GM12878 (cell line): ENCODE measurements at places on chromosomes 3 and 15. TPM values are rescaled to one million over a fixed set of nuclear protein-coding genes. Genes with fewer than 3 reads are reported as not detected.

- DNase-seq, result no peak
Observed at GRCh38 chr3:152149832-152150231, 118.9 kb upstream of the MBNL1 start.

SLC12A1 gene
- polyA plus RNA-seq, result not detected in 2 replicates

ECT2 gene
- polyA plus RNA-seq, result 39.8 and 42.8 TPM in 2 replicates

TIMP4 gene
- not detected in 2 replicates for polyA plus RNA-seq

- DNase-seq, result no peak
Observed at GRCh38 chr3:99961756-99962515, 144.3 kb downstream of the CMSS1 start.

GOLGA8O gene
- not detected in 2 replicates for polyA plus RNA-seq

SEC11A gene
- polyA plus RNA-seq, result 147 and 154 TPM in 2 replicates

SACM1L gene
- 28.0 and 31.1 TPM in 2 replicates for polyA plus RNA-seq

MB21D2 gene
- 15.6 and 15.9 TPM in 2 replicates for polyA plus RNA-seq

- DNase-seq, result peak; percentile 79
Observed at GRCh38 chr3:119352034-119352609, 57.9 kb downstream of the ARHGAP31 start.

GALNT15 gene
- not detected in 2 replicates for polyA plus RNA-seq

- DNase-seq, result no peak
Observed at GRCh38 chr15:74175271-74176191, 2.0 kb downstream of the ISLR start.

DNA sequence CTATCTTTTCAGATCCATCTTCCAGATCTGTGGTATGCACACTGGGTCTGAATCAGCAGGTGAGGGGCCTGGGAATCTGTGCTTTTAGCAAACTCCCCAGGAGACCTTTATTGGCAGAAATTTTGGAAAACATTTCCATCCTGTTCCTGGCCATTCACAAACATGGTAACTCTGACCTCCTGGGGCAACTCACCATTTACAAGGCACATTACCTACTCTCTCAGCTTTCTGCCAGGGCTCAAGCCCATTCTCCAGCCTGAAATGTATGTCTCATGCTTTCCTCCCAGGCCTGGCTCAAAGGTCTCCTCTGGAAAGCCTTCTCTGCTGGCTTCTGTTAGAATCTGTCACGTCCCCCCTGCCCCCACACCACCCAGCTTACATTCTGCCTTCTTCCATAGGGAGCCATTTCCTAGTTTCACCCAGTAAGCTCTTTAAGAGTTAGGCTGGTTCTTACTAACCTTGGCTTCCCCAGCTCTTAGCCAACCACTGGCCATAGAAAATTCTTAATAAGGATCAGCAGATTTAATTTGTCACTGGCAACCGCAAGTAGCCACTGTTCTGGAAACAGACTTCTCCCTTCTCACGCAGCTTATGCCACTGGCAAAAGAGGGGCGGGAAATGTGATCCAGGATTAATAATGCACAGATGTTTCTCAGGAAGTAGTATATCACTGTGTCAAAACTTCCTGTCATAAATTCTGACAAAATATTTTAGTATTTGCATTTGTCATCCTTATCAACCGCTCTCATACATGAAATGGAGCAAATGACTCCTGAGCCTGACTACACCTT, 55.0 kb downstream of the RORA start:
- DNase-seq, result no peak

GPR87 gene
- polyA plus RNA-seq, result 0.18 and 0.27 TPM in 2 replicates

- no peak for DNase-seq
Observed at GRCh38 chr3:7203969-7204847, 343.3 kb downstream of the GRM7 start.

DNA sequence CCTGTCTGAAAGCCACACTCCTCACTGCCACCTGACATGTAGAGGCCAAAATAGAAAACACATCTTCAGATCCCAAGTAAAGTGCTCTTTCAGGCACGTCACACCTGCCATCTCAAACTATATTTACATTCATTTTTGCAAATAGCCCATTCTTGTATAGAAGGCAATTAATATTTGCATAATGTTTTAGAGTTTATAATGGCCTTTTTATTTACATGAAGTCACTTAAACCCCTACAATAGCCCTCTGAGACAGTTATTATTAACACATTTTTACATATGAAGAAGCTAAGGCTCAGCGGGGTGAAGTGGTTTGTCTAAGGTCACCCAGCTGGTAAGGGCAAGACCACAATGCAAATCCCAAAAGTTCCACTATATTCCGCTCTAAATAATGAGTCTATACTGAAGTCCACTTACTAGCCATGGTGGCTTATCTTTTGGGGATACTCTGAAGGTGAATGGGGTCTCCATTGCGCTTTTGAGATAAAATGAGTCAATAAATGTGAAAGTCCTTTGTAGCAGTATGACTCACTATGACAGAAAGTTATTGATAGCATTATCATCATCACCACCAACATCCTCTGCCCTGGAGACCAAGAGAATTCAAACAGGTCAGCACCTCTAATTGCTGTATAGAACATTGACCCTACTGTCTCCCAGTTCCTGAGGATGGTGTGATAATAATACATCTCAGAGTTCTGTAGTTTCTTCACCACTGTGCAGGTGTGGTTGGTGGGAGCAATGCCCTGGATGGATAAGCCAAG, 155.9 kb upstream of the BCL6 start:
- no peak for DNase-seq

ABI3BP gene
- 0.11 and 0.42 TPM in 2 replicates for polyA plus RNA-seq

GRCh38 chr3:113193288-113193687, 18.1 kb upstream of the BOC start:
- DNase-seq, result no peak

- DNase-seq, result no peak
Observed at GRCh38 chr3:99562990-99563607, 75.3 kb upstream of the COL8A1 start.

DNA sequence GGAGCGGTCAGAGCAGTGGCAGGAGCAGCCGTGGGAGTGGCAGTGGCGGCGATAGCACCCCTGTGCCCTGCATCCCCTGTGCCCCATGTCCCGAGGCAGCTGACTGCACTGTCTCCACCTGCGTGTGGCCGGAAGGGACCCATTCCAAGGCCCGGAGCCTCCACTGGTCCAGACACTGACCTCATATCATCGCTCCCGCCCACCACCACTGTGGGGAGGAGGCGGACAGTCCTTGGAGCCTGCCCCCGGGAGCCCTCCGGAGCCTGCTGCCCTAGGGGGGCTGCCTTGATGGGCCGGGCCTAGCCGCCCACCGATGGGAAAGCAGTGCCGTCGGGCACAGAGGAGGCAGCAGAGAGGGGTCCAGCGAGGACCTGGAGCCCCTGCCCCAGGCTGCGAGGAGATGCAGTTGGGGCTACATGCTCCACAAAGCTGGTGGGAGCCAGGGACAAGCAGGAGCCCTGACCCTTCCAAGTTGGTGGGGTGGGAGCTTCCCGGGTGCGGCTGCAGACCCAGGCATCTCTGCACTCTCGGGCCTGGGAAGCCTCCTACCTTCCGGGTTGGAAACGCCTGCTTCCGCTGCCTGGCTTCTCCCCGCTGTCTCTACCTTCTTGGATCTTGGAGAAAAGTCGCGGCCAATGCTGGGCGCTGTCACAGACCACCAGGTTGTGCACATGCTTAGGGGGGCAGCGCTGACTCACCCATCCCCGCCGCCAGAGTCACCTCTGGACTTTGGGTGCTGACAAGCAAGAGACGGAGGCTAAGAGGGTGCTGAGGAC, 283.2 kb upstream of the ROBO1 start:
- no peak for DNase-seq

DNA sequence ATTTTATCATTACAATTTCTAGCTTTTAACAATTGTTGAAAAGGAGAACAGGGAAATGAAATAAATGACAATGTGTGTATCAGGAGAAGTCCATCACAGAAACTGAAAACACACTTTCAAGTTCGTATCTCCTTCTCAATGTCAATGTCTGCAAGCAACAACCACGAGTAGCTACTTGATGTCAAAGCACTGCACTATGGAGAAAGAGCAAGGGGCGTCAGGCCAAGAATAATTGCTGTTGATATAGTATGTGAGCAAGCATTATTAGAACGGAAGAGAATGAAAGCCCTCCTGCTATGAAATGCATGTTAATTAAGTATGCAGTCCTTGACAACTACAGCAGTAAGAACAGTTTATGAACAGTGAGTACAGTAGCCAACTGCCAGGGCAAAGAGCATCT, 1250.1 kb downstream of the ZPLD1 start:
- no peak for DNase-seq

DNA sequence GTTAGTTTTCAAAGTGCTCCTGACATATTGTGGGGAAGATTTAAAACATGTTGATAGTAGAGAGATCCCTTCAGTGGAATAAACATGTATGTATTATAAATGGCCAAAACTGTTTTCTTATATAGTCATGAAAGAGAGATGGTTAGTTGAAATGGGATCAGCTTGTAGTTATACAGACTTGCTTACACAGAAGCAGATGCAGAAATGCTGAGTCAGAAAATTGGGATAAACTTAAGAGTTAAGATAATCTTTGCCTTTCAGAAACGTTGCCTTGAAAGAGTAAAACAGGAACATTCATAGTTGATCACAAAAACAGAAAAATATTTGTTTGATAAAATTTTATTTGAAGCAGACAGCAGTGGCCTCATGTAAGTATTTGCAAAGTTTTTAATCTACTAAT, 433.2 kb upstream of the BCHE start:
- DNase-seq, result no peak

LRRC34 gene
- polyA plus RNA-seq, result 2.7 and 3.7 TPM in 2 replicates

DNA sequence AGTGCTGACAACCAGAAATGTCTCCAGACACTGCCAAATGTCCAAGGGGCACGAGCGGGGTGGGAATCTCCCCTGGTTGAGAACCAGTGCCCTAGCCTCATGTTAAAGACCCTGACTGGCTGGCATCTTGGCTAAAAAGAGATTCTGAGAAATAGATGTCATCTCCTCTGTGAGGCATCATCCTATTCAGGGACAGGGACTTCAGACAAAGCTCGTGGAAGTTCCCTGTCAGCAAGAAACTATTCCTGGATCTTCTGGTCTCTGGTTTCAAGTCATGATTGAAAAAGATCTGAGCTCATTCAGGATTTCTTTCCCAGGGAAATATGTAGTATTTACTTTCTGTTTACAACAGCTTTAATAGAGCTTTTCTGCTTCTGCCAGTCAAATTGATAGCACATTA, 10.8 kb downstream of the WDR5B start:
- no peak for DNase-seq

PPCDC gene
- 67.5 and 67.9 TPM in 2 replicates for polyA plus RNA-seq

C3orf22 gene
- not detected in 2 replicates for polyA plus RNA-seq

GRCh38 chr3:74633021-74633420, 18.6 kb upstream of the CNTN3 start:
- no peak for DNase-seq
